Esophagus muscularis mucosa (tissue), 4 donors: ENCODE measurements at places on chromosomes 6 and 20. TPM values are rescaled to one million over a fixed set of nuclear protein-coding genes. Genes with fewer than 3 reads are reported as not detected.

RHAG gene
- 0.99 TPM for total RNA-seq

LRRC73 gene
- not detected for total RNA-seq

- DNase-seq, result no peak
Observed at GRCh38 chr6:7189101-7189758, 81.5 kb downstream of the RREB1 start.

DNA sequence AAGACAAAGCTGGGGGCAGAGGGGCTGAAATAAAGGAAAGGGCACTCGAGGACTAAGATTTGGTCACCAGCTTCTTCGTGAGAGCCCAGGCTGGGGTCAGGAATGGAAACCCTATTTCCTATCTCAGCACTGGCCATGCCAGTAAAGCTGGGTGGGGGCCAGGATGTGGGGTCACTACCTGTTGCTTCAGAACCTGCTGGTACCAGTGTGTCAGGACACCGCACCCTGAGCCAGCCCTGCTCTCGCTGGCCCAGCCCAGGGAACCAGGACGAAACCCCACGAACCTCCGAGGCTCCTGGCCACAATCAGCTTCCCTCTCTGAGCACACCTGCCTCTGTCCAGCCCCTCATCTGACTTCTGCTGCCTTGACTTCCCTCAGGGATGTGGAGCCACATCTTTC, 2.1 kb downstream of the CDSN start:
- no peak for DNase-seq

DNA sequence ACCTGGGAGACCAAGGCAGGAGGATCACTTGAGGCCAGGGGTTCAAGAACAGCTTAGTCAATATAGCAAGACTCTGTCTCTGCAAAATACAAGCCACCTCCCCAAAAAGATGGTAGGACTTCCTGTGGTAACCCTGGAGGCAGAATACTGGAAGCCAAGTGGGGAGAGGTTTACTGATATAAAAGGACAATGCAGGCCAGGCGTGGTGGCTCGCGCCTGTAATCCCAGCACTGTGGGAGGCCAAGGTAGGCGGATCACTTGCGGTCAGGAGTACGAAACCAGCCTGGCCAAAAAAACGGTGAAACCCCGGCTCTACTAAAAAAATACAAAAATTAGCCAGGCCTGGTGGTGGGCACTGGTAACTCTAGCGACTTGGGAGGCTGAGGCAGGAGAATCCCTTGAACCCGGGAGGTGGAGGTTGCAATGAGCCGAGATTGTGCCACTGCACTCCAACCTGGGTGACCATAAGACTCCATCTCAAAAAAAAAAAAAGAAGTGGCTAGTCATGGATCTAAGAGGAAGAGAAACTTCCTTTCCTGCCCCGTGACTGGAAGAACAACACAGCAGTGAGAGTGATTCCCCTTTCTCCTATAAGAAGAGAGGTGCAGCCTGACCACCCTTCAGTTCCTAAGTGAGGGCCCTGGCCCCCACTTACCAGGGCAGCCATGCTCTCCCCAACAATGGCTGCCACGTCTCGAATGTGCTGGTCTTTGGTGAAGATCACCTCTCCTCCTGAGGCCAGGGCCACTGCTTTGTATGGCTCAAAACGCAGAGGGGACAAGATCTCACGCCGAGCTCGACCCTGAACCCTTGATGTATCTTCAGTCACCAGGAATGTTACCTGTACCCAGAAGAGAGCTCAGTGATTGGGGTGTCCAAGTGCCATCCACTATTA, 6.2 kb downstream of the SAPCD1 start:
- no peak for DNase-seq

- DNase-seq, result no peak
Observed at GRCh38 chr6:170074435-170074834, 216.4 kb downstream of the DLL1 start.

GHRH gene
- total RNA-seq, result not detected

- DNase-seq, result no peak
Observed at GRCh38 chr6:135066397-135066796, 11.8 kb upstream of the HBS1L start.

DNA sequence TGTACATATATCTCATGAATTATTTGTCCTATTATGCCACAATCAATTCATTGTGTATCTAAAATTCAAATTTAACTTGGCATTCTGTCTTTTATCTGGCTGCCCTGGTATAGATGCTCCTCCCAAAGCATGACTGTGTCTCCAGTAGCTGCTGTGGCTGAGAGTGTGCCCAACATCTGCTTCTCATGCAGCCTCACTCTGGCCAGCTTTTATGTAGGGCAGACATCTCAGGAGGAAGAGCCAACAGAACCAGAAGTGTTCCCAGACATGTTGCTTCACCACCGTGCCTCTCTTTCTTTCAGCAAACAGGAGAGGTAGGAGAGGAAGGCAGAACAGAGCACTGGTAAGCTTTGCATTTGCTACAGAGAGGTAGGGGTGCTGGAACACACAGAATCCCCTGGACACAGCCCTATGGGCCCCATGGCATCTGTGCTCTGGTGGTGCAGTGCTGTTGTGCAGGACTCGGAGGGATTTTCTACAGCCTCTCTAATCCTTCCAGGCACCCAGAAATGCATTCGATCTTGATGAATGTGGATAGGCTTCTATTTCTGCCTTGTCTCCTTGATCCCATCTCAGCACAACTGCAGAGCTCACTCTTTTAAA, 637.1 kb downstream of the UTRN start:
- DNase-seq, result no peak

DNA sequence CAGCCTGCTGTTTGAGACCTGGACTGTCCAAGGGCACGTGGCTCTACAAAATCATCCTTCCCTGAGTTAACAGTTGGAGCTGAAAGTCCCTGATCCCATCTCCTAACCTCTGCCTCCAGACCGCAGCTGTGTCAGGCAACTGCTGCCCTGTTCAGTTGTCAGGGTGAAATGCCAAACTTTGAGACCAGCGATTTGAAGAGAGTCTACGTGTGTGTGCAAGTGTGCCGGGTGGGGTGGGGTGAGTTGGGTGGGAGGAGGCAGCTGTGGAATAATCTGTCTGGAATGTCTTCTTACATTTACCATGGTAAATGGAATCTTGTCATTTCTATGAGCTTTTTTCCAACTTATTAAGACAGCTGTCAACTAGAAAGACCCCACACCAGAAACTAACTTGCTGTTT, 81.0 kb upstream of the FAM8A1 start:
- peak; percentile 80 for DNase-seq

- no peak for DNase-seq
Observed at GRCh38 chr6:56593801-56594318, 48.8 kb downstream of the DST start.

DNA sequence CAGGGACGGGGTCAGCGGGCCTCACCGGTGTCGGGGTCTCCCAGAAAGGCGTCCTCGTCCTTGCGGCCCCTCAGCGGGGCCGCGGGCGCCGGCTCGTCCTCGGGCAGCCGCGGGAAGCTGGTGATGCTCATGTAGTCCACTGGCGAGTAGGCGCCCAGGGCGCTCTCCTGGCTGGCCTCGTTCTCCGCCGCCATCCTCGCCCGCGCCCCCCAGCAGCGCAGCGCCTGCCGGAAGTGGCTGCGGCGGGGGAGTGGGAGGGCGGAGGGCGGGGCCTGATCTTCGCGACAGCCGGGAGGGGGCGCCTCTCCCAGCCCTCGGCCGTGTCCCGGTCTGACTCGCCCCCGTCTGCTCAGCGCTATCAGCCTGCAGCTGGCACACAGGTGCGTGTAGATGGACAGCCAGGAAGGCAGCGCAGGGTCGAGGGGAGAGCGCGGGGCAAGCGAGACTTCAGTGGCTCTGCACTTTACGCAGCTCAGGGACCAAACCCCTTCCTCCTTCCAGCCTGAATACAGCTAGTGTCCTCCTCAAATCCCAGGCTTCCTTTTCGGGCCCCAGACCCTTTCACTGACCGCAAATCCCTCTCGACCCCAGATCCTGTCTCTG, at the start of gene GGT7:
Gene GGT7 (minus strand): TSS at position 235 of the 603 bp plus-strand sequence. CDS start 41 bp downstream, at position 194.
- DNase-seq, result peak; percentile 93

GRCh38 chr6:166032366-166033200, 135.1 kb downstream of the TBXT start:
- no peak for DNase-seq

- no peak for DNase-seq
Observed at GRCh38 chr6:160388922-160389321, 40.7 kb downstream of the SLC22A3 start.

KCNK15 gene
- 4.6 TPM for total RNA-seq

ZNF311 gene
- 0.40 TPM for total RNA-seq

DNA sequence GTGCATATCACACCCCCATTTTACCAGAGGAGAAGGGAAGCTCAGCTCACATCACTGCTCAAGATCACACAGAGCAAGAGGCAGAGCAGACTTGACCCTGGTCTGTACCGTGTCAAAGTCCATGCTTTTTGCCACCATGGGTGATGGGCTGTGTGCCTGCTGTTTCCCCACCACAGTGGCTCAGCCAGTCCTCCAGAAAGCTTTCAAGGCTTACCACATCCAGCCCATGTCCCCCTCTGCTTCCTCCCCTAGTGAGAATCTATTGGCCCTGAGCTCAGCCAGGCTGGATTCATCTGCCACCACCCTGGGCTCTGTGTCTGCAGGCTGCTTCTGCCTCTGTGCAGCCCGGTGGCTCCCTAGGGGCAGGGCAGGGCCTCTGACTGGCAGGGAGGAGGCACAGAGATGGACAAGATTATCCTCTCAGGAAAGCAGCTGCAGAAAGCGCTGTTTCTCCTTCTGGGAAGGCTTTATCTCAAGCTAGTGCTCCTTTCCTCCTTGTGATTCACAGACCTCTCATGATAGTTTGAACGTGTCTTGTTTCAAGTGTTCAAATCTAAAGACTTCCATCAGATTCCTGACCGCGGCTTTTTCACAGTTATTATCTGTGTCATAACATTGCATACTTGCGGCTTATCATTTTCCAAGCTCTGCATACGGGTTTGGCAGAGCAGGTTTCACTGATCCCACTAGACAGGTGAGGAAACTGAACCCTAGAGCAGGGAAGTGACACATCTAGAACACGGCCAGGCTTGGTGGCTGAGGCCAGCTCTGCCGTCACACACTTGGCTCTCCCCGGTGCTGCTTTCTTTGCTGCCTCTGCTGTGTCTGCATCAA, 37.4 kb downstream of the VEGFA start:
- DNase-seq, result no peak

GRCh38 chr6:19803331-19804204, 33.6 kb upstream of the ID4 start:
- no peak for DNase-seq

DNA sequence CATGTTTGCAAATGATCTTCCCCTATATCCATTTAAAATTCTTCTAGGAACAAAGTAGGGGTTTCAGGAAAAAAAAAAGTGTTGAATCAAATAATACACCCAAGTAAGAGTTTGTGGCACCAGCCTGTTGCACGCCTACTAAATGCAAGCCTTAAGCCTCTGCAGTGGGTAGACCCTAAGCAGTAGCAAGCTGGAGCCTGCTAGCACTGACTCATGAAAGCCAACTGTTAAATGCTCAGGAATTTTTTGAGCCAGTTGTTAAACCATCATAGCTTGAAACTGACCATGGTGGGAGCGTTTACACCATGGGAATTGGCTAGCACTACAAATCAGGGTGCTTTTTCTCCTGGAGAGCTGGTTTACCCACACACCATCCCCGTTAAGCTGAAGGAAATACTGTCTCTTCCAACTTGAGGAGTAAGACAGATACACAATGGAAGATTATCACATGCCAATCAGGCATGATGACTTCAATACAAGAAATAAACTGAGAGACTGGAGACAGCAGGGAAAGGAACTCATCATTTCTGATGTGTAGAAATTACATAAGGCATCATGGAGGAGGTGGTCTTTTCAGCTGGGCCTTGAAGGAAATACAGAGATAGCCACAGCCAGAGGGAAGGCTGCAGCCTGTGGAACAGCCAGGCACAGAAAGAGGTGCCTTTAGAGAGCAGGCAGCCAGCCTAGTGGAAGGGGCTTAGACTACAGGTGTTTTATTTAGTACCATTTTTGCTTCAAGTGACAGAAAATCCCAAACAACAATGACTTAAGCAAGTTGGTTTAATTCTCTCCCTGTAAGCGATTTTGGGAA, 110.8 kb downstream of the SNX5 start:
- no peak for DNase-seq

GRCh38 chr20:1832634-1833033, 62.6 kb upstream of the SIRPA start:
- no peak for DNase-seq

DNA sequence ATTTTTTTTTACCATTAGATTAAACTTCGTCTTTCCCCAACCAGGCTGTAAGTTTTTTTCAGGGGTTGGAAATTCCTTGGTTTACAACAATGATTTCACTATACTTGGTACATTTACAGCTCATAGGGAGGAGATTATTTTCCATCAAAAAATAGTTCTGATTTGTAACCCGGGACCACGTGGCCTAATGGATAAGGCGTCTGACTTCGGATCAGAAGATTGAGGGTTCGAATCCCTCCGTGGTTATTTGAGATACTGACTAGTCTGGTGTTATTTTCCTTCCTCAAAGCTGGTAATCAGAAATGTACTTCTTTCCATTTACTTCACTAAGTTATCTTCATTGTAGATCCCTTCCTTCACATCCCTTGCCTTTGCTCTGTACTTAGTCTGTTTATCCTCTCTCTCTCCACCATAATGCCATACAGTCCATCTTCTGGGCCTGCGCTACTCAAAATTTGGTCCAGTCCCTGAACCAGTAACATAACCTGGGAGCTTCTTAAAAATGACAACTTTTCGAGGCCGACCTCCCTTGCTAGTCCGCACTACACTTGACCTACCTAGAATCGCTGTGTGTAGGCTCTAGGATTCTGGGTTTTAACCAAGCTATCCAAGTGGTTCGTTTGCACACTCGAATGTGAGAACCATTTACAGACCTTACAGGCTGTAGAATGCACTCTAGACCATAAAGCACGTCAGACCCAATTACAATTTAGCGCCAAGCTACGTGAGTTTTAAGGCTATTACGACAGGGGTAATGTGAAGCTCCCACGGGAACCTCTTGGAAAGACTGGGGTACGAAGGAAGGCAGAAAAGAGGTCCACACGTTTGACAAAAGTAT, 42.1 kb upstream of the BTN3A2 start:
- no peak for DNase-seq

LBP gene
- total RNA-seq, result 0.13 TPM

GRCh38 chr20:33846291-33846935, 35.3 kb downstream of the CHMP4B start:
- DNase-seq, result no peak

DSP gene
- 2.1 TPM for total RNA-seq

GRCh38 chr6:104640761-104641160, 219.0 kb downstream of the HACE1 start:
- no peak for DNase-seq

C20orf144 gene
- 0.23 TPM for total RNA-seq

SPACA1 gene
- total RNA-seq, result not detected

DNA sequence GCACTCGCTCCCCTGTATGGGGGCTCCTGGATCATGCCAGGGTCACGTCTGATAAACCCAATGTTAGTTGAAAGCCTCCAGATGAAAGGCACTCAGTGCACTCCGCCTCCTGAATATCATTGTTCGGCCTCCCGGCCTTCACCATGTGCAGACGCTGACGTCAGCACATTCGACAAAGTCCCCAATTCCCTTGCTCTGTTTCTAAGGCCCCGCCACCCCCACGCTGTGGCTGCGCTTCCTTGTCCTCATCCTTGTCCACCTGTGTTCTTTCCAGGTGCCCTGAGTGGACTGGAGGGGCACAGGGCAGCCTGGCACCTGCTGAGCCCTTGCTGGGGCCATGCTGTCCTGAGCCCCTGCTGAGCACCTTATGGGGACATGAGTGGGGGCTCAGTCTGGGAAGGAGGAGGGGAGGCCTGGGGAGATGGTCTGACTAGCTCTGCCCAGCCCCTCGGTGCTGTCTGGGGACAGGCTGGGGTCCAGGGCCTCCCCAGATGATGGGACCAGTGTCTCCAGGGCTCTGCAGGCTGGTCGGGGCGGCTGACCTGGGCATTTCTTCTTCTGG, 9.8 kb upstream of the BHLHE23 start:
- no peak for DNase-seq
